Kidney (tissue), 22 donors: ENCODE measurements at places on chromosomes 11 and 22.

DNA sequence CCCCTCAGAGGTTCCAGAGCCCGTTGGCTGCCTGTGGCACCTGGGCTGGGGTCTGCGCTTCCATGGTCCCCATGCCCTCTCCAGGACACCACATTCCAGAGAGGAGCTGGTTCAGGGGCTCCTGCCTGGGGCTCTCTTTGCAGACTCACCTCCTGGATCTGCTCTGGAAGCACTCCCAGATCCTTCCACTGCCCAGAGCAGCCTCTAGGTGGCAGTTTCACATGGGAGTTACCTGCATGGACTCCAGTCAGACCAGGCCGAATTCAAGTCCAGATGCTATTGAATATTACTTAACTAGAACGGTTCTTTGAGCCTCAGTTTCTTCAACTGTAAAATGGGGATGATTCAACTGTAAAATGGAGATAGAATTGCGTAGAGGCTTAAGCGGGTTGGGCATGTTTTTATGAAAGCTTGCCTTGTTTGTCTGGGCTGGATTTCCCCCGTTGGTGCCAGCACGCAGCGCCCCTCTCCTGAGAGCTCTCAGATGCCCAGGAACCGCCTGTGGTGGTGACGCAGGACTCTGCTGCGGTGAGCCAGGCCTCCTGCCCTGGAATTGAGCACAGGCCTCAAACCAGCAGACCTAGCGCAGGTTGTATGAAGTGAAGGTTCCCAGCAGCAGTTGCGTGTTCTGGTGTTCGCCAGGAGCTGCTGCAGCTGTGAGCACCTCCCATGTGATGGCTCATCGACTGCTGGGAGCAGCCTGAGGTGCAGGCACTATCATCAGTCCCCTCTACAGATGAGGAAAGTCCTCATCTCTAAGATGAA is 44.2 kb downstream of the LMO1 start:
- peak; percentile 59 for DNase-seq

- DNase-seq = peak; percentile 37
These were observed 7.6 kb upstream of the MS4A10 start for GRCh38 chr11:60777572-60777971.

- DNase-seq = no peak
These were observed 390.0 kb upstream of the CCDC90B start for GRCh38 chr11:83676056-83676601.

DNA sequence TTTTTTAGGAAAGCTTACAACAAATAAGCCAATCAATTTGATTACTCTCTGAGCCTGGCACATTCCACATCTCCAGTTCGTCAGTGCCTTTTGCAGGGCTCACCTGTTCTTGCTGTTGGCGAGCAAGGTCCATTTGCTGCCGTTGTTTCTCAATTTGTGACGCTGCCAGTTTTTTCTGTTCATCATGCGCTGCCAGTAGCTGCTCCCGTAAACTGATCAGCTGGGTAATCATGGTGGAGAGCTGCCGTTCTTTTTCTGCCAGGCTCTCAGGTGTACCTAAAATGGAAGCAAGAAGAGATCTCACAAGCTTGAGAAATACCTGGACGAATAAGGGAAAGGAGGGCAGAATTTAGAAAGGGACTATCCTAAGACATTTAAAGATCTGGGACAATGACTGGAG is 169.7 kb downstream of the SOX6 start:
- DNase-seq = no peak

GRCh38 chr11:126229858-126230540 is 18.4 kb downstream of the FAM118B start:
- DNase-seq = no peak
